ENCODE measurements at places on chromosomes 2 and 18.

DNA sequence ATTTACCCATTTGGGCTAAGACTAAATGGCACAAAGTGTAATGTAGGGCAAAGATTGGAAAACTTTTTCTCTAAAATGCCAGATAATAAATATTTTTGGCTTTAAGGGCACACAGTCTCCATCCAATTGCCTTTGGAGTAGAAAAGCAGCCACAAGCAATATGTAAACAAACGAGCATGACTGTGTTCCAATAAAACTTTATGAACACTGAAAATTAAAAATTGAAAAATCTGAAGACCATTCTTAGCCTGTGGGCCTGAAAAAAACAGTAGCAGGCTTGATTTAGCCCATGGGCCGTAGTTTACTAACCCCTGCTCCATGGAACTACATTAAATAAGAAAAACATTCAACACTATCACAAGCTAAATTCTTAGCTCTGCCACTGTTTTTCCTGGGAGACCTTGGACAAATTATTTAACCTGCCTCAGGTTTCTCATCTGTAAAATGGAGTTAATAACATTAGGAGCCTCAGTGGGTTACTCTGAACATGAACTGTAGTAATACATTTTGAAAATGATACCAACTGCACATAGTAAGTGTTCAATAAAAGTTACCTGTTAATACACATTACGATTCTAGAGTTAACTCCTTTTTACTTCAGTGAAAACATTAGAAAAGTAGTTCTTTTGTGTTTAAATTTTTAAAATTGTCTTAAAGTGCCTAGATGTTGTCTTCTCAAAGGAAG lies 1.3 kb downstream of the IFIH1 start:
- DNase-seq = no peak

DNA sequence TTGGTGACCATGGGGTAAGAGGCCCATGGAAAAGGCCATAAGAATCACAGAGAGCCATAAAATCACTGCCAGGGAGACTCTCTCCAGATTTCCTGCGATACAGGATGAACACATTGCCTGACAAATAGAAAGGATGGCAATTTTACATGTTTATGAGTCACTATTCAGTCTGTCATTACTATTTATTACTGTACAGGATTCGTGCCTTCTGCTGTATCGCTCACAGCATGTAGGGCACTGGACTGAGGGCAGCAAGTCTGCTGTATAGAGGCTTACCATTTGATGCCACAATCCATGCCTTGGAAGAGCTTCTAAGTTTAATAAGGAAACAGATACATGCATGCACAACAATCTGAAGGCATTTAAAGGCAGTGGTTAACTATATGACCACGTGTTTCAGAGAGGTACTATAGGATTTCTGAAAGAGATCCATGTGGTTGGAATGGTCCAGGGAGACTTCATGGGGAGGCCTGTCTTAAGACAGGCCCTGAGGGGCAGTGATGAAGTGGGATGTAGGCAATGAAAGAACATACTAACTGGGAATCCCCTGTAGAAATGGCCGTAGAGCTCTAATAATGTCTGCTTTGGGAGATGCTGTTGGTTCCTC lies 702.4 kb upstream of the RAB6C start:
- DNase-seq = no peak

GRCh38 chr18:41457765-41458326 lies 497.2 kb upstream of the PIK3C3 start:
- no peak for DNase-seq

- DNase-seq = no peak
Measured at GRCh38 chr2:207416111-207416510, 113.7 kb upstream of the CREB1 start.

GRCh38 chr18:30491815-30492551 lies 550.6 kb downstream of the DSC3 start:
- DNase-seq = no peak

GRCh38 chr2:55431982-55432627 lies 12.4 kb upstream of the CCDC88A start:
- DNase-seq = no peak

DNA sequence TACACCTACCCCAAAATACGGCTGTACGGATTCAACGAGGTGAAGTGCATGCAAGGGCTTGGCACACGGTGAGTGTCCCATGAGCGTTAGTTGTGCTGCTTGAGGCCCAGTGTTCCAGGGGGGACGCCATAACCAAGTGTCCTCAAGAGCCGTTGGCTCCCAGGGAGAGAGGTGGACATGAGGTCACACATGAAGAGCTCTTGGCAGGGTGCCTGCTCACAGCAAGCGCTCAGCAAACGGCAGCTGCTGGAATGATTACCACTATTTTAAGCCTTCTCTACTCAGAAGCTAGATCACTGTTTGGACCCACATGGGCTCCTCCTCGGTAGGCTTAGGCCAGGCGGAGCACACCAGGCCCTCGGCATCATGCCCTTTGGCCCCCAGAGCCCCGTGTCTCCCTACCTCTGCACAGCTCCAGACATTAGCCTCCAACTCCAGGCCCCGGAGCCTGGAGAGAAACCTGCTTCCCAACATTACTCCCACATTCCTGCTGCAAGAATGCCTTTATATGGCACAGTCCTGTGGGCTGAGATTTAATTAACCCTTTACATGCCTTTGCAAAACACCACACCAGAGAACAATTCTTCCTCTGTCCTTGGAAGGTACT lies 68.4 kb upstream of the PPP1CB start:
- no peak for DNase-seq

DNA sequence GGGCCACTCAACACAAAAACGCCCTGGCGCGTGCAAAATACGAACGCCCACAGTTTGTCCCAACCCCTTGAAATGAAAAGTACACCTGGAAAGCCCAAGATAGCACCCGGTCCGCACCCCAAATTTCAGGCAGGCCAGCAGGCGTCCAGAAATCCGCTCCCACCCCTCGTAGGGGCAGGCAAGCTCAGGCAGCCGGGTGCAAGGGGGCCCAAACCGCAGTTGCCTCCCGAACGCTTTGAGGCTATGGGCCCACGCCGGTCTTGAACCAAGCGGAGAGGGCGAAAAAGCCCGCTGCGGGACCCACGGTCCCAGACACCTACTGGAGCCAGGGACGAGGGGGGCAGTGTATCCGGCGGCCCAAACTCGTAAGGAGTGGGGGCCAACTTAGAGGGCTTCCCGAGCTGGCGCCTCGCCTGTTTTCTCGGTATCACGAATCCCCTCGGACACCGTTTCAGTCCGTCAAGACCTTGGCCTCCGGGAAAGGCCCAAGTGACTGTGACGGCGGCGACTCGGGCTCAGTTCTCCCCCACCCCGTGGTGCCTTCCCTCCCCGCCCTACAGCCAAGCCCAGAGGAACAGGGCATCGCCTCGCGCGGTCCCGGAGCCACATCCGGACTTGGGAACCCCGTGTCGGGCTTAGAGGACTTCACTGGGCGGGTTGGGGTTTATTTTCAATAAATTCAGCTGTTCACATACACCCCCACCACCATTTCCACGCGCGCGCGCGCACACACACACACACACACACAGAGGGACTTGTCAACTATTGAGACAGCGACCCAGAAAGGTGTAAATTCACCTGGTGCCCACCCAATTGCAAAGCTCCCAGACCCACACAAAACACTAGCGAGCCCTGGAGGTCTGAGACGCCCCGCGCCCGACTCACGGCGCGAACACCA lies 6.2 kb upstream of the SATB2 start:
- no peak for DNase-seq

- DNase-seq = no peak
Measured at GRCh38 chr18:36513556-36513955, 216.0 kb downstream of the FHOD3 start.

DNA sequence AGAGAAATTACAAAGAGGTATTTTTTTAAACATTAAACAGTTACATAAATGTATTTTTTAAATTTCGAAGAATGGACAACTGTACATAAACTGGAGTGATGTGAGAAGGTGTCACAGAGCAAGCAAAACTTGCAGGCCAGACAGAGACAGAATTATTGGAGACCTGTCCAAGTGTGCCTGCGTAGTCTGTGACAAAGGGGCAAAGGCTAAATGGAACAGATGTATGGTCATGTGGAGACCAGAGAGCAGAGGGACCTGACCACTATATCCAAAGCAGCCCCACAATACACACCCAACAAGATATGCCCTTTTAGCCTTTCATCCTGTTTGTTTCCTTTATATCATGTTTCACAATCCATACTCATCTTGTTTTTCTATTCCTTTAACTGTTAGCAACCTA lies 225.3 kb upstream of the VWC2L start:
- DNase-seq = no peak

DNA sequence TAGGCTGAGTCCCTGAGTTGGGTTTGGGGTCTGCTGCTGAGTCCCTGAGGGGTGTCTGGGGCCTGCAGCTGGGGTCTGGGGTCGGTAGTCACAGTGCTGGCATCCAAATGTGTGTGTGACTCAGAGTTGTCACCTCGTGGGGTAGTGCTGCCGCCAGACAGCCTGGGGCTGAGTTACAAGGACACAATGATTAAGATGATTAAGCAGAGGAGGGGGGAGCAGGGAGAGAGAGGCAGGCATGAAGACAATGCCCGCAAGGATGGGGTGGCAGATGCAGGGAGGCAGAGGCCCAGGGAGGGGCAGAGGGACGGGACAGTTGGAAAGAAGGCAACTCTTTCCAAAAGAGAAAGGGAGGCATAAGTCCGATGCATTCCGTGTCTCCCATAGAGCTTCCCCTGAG lies 120.2 kb downstream of the CELF4 start:
- no peak for DNase-seq

GRCh38 chr2:172246649-172247048 lies 143.9 kb upstream of the DLX2 start:
- DNase-seq = no peak

DNA sequence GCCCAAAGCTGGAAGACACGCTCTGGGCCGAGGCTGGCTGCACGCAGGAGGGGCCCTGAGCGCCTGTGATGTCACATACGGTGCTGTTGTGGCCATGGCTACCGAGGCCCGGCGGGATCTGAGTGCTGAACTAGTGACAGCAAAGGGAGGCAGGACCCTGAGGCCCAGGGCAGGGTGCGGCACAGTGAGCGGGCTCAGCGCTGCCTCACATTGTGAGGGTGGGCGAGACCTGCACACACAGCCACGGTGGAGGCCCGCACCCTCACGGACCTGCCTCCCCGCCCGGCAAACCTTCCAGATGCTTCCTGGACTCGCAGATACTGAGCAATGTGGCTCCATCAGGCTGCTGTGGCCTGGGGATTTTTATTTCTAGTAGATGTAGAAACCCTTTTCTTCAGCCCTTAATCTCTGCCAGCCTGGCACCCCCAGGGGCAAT lies 133.8 kb upstream of the CTDP1 start:
- no peak for DNase-seq

DNA sequence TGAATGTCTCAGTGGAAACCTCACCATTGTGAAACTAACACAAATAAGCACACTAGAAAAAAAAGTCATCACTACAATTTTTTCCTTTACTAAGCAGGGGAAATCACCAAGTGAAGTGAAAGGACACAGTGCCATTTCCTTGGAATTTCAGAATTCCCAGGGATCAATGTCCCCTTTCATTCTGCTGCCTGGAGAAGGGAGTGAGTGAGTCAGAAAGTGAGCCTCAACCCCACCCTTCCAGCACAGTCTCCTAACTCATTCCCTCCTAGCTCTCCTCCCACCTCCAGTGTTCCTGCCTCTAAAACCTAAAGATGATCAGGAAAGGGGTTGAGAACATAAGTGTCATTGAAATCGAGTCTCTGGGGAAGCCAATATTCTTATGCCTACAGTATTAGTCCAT lies 608.5 kb downstream of the RNF144A start:
- no peak for DNase-seq

- DNase-seq = no peak
Measured at GRCh38 chr2:170146784-170147183, 31.2 kb upstream of the MYO3B start.

DNA sequence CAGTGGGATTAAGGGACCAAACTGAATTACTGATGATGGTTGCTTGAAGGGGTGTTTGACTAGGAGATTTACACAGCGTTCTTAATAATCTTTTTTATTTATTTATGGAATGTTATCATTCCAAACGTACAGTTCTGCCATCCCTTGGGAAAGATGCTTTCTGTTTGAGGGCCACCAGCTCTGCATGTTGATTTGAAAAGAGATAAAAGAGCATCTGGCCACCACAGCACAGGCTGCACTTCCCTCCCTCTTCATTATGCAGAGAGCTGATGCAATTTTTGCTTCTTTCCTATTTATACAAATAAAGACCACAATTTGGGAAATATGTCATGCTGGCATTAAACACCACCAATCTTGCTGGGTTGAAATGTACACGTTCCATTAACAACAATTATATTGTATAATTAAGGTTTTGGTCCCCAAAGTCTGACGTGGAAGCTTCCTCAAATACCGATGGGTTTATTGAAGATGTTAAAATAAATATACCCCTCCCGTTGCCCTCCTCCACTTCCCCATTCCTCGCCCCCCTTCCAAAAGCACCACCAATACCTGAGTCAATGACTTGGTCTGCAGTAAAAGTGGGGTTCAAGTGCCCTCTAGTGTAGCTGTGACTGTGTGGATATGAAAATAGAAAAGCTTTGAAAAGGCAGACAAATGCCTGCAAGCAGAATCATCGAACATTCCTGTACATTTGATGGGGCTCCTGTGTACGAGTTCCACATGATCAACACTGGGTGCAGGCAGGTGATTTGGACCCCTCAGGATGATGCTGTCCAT lies 211.9 kb downstream of the HRH4 start:
- no peak for DNase-seq

DNA sequence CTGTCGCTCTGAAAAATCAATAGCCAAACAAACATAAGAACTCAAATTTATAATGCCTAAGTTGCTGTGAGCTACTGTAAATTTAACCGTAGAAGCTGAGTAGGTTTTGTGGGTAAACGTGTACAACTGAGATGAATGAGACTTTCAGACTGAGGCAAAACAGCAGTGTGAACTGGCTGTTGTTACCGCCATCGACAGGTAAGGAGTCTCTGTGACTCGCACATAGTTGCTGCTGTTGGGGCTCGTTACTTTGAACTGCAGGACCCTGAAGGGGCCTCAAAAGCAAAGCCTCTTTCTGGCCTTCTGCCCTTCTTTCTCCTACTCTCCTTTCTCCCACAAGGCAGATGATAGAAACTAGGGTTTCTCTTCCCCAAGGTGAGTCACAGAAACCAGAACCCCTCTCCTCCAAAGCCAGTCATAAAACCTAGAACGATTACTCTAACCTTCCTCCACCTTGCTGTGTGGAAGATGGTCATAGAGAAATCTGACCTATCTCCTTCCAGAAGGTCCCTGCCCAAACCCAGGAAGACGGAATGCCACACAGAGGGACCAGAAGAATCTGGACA lies 101.2 kb downstream of the DLGAP1 start:
- no peak for DNase-seq

- no peak for DNase-seq
Measured at GRCh38 chr18:46278481-46279465, 174.6 kb downstream of the HAUS1 start.

GRCh38 chr2:230823264-230823964 lies 41.3 kb upstream of the ITM2C start:
- no peak for DNase-seq
